Stimulated activated CD4-positive, alpha-beta T cell treated with anti-CD3 and anti-CD28 coated beads, TNF-alpha, amount 100 ng/mL, for 48 hours (primary cell): ENCODE measurements at places on chromosomes 11 and 22.

- DNase-seq, result no peak
Observed at GRCh38 chr11:105027678-105028077, 4.7 kb upstream of the CASP5 start.

DNA sequence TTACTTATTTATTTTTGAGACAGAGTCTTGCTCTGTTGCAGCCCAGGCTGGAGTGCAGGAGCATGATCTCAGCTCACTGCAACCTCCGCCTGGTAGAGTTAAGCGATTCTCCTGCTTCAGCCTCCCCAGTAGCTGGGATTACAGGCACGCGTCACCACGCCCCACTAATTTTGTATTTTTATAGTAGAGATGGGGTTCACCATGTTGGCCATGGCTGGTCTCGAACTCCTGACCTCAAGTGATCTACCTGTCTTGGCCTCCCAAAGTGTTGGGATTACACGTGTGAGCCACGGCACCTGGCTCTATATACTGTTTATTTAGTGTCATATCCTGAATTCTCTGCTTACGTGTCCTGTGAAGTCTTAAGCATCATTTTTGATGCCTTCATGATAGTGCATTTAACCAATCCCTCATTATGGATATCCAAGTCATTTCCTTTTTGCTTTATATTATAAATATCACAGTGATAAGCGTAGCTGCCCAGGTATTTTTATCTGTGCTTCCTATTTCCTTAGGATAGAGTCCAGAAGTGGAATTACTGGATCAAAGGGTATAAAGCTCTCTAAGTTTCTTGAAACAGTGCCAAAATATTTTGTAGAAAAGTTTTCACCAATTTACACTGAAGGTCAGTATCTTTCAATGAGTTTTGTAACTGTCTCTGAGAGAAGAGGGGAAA lies 871 bp upstream of the SIDT2 start:
- DNase-seq, result no peak

- no peak for DNase-seq
Observed at GRCh38 chr22:46362203-46362933, 26.9 kb downstream of the TRMU start.

- no peak for DNase-seq
Observed at GRCh38 chr11:14538271-14538925, 18.2 kb upstream of the PSMA1 start.
